CD4-positive, alpha-beta T cell (primary cell): ENCODE measurements at places on chromosomes 12 and 14.
A peak's percentile ranks its signal among the peaks of the same experiment; 100 is the strongest.

- no peak for DNase-seq
These were observed 96.0 kb downstream of the ZFP36L1 start for GRCh38 chr14:68696721-68697495.

GRCh38 chr14:86596024-86596423 lies 1066.1 kb downstream of the FLRT2 start:
- no peak for DNase-seq

DNA sequence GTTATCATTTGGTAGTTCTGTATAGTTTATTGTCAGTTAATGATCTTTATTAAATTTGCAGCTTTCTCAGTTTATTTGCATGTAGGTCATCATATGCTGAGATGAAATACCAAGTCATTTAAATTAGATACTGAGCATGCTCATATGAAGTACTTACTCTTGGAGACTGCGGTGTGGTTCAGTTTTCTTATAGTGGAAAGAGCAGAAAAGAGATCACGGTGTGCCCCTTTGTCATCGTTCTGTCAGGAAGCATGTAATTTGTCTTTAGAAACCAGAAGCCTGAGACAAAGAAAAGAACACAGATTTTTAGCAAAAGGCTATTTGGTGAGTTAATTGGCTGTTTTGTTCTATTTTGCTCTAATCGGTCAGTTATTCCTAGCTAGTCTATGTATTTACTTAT lies 75.6 kb downstream of the PLEKHA5 start:
- DNase-seq = no peak

DNA sequence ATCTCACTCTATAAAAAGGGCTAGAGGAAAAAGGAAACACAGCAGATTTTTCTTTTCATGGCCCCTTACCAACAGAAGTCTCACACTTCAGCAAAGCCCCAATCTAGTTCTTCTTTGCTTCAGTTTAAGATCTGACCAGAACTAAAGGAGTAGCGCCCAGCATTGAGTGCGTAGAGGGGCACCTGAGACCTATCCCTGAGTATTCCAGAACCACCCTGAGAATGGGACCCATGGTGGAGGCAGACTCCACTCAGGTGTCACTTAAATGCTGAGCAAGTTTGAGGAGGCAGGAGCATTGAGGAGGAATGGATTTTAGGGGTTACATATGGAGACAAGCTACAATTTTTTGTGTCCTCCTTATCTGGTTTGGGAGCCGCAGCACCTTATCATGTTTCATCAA lies 1.8 kb upstream of the HOXC11 start:
- DNase-seq = no peak

DNA sequence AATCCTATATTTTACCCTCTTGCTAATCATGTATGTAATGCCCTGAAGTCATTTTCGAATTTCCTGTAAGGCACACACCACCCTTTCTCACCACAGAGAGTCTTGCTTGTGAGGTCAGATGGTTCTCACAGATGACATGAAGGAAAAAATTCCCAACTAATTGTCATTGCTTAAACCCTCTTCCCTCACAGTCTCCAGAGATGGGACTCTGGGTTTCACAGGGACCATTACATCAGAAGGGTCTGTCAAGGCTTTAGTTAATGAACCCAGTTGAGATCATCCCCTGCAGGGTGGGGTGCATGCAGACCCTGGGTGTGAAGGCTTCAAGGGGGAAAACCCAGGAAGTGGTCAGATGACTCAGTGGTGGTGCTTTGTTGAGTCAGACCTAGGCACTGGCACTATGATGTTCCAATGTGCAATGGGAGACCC lies 229.6 kb downstream of the BCAT1 start:
- DNase-seq = peak; percentile 62

DNA sequence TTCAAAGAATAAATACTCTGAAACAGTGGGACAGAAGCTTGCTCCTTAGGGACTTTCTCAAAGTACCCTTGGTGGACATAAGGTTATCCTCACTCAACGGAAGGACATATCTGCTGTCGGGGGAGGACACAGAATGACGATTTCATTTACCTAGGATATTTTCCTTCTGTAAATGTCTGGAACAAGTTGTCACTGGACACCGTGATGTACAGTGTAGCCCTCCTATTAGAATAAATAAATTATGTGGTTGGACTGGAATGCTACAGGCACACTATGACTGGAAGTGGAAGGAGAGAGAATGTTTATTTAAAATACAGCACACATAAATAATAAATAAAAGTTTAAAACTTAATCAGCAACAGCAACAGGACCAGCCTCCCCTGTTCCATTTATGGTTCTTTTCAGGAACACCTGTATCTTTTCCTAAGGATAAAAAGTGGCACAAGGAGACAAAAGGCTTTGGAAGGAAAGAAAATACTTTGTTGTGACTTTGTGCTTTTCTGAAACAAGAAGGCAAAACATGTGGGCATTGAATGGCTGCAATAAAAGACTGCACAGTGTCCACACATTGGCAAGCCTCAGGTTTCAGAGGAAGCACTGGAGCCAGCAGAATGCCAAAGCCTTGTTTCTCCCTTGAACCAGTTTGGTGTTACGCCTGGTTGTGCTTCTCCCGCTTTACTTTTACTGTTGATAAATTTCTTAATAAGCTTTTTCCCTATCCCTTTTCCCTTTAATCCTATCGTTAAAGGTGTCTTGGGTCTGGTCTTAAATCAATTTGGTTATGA lies 36.8 kb downstream of the FGD4 start:
- no peak for DNase-seq

GRCh38 chr12:45060976-45061375 lies 10.1 kb upstream of the DBX2 start:
- no peak for DNase-seq

DNA sequence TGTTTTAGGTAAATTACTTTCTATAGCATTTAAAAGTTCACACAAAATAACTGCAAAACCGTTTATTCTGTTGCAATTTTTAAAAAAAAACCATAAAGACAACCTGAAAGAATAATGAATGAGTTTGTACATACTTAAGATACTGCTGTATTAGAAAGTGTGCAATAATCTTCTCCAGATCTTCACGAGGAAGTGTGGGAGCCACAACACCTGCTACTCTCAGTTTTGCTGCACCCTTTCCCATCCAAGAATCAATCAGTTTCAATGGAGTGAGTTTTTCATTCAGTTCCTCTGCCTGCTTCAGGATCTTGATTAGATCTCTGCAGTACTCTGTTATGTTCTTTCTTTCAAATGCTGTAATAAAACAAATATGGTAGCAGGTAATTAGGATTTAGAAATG lies 30.1 kb downstream of the RECQL start:
- DNase-seq = no peak

GRCh38 chr12:114701104-114701414 lies 17.1 kb upstream of the TBX3 start:
- no peak for DNase-seq

DNA sequence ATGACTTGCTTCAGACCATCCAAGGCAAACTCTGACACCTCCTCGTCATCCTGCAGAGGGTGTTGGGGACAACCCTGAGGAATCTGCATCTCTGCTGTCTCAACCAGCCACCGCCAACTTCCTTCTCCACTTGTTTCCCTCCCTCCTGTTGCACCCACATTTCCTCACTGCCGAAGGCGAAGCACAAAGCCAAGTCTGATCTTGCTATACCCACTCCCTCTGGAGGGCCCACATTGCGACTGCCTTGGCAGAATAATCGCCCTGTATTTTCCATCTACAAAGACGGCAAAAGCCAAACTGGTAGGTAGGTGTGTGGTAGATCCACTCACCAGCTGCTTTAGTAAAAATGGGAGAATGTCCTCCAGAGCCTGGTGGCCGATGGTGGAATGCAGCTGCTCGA lies 21.8 kb upstream of the RAB35 start:
- no peak for DNase-seq

DNA sequence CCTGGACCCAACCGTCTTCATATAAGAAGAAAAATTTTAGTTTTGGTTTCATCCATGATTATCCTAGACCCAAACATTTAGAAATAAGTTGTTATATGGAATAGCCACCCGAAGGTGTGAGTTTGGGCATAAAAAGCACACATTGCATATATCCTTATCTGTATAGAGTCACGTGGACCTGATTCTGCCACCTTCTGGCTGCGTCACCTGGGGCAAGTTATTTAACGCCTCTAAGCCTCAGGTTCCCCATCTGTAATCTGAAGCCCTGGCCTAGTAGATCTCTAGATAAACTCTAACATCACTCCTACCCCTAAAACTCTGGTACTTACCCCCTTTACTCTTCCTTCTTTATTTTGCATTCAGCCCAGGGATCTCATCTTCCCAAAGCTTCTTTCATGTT lies 14.3 kb upstream of the KRT5 start:
- DNase-seq = no peak

DNA sequence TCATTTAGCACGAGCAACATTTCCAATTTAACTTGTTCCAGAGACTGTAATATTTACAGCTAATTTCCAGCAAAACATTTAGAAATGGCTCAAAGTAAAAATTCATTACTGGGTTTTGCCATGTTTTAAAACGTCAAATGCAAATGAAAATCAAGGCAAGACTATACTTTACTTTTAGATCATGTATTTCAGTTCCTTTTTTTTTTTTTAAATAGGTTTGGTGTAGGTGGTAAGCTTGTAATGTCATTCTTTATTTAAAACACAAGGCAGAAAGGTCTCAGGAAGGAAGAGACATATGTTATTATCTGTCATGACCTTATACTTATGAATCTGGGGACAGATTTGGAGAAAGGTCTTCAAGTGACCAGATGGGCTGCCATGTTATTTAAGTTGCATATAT lies 54.1 kb downstream of the GRIP1 start:
- DNase-seq = no peak

- no peak for DNase-seq
These were observed 92.7 kb downstream of the LMO3 start for GRCh38 chr12:16513231-16513630.

DNA sequence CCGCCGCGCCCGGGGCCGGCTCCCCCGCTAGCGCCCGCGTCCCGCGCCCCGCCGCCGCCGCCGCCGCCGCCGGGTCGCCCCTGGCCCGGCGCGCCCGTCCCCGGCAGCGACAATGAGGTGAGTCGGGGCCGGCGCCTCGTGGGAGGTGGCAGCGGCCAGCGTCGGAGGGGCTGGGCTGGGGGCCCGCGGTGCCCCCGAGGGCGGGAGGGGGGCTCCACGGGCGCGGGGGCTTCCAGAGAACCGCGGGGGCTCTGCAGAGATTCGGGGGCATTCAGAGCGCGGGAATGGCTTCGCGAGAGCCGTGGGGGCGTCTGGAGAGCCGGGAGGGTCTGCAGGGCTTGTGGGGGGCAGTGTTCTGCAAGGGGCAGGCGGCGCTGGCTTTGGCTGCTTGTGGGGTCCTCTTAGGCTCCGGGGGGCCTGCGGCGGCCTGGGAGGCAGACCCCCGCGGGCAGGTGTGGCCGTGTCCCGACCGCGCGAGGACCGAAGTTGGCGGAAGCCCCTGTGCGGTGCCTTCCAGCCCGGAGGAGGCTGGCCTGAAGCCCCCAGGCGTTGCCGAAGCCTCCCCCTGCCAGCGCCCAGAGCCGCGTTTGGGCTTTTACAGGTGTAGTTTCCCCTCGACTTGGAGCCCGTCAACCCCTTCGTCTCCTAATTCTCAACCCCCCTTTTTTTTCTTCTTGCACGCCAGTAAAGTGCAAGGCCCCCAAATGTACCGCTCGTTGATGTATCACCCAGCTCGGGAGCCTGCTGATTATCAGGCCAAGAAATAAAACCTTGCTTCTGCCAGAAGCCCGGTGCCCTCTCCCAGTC lies 93.1 kb upstream of the EVL start:
- peak; percentile 4 for DNase-seq

GRCh38 chr12:121110211-121110940 lies 22.3 kb upstream of the P2RX7 start:
- peak; percentile 44 for DNase-seq

- no peak for DNase-seq
These were observed 668.1 kb downstream of the MED13L start for GRCh38 chr12:115609347-115609746.

- no peak for DNase-seq
These were observed 31.6 kb upstream of the BEGAIN start for GRCh38 chr14:100618763-100619320.

DNA sequence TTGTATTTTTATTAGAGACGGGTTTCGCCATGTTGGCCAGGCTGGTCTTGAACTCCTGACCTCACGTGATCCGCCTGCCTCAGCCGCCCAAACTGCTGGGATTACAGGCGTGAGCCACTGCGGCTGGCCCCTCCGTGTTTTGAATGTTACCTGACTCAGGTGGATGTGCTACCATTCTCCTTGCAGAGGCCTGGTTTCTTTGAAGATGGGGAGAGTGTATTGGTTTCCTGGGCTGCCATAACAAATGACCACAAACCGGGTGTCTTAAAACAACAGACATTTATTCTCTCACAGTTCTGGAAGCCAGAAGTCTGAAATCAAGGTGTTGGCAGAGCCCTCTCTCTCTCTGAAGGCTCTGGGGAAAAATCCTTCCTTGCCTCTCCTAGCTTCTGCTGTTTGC lies 98.0 kb downstream of the IRF2BPL start:
- no peak for DNase-seq

DNA sequence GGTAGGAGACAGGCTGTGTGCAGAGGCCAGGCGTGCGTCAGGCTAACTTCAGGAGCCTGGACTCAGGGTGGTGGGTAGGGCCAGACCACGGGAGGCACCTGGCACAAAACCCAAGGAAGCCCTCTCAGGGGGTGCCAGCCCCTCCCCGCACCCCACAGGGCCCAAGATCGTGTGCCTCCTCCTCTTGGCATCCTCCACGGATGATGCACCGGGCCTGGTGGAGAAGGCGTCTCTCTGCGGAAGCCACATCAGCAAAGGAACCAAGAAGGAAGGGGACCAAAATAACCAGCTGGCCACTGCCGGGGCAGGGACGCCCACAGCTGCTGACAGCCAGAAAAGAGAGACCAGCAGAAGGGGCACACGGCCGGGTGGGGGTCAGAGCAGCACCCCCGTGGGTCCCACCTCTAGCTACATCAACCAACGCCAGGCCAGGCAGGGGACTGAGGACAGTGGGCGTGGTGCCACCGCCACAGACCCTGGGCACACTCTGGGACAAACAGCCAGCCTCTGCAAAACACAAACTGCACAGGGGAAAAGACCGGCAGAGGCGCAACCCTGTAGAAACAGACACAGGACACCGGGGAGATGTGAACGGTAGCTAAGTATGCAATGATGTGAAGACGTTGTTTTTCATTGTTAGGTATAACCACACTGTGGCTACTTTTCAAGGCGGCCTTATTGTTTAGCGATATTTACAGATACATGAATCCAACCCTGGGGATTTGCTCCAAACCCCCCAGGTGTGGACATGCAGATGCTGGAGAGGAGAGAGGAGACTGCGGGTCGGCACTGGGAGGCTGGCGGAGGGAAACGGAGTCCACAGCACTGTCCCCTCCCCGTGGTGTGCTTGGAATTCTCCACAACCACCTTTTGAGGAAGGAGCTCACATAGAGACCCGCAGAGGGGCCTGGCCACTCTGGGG lies 26.1 kb upstream of the C14orf180 start:
- no peak for DNase-seq

DNA sequence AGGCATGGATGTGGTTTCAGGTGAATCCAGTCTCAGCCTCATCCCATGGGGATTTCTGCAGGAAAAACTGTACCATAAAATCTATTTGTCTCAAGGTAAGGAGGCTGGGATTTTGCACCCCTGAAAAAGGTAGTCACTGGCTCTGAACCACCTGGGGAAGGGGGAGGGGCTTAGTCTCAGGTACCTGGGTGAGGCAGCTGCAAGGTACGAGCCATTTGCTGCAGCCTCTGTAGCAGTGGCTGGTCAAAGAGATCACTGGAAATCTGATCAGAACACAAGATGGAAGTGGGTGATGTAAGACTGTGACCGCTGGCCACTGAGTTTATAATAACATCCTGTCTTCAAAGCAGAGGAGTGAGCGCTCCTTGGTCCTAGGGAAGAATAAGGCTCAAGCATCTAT lies 209.9 kb upstream of the NOS1 start:
- no peak for DNase-seq
